ENCODE measurements at places on chromosomes 7 and 10.

- no peak for DNase-seq
Measured at GRCh38 chr7:41319581-41319980, 383.3 kb downstream of the INHBA start.

DNA sequence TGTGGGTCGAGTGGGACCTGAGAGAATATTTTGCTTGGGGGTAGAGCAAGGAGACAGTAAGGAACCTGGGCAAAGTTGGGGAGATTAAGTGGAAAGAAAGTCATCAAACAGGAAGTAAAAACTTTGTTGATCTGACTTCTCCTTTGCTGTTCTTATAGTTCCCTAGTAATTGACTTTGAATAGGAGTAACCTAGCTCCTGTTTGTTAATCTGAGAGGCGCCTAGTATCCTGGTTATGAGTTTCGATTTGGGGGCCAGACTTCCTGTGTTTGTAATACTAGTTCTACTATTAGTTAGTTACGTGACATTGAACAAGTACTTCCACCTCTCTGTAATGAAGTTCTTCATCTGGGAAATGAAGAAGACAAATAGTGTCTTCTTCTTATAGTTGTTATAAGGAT, 99.1 kb downstream of the ZNF365 start:
- no peak for DNase-seq

- DNase-seq = peak; percentile 22
Measured at GRCh38 chr7:111841596-111842205, 279.4 kb upstream of the IMMP2L start.

- peak; percentile 53 for DNase-seq
Measured at GRCh38 chr7:81469869-81470723, 299.8 kb downstream of the HGF start.

DNA sequence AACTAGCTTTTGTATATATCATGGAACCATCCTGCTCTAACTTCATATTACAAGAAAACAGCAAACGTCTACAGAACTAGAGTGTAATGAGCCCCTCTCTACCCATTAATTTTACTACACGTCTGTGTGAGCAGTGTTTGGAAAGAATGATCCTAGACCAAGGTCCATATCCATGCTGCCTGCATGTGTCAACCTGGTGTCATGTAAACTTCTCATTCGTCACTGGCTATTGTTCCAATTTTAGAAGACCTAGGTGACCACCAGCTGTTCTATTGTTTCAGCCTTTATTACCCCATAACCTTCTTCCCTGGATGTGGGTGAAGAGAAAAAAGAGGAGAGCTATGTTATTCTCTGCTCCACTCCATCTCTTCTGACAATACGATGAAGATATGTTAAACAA, 77.1 kb downstream of the CREM start:
- DNase-seq = no peak

All from common myeloid progenitor, CD34-positive (primary cell).